ENCODE measurements at places on chromosomes 13 and 19.

GRCh38 chr13:72960541-72960940 lies 98.3 kb upstream of the KLF5 start:
- no peaks in the 10 kb centered on the region for H3K27me3 ChIP-seq
- H3K4me3 ChIP-seq = no peak overlapping the region
- H3K36me3 ChIP-seq = no peaks in the 10 kb centered on the region
- no peak overlapping the region for H3K27ac ChIP-seq
- no peak for DNase-seq

- no peak overlapping the region for H3K27ac ChIP-seq
- no peak for DNase-seq
- peaks cover 8% of the 10 kb centered on the region for H3K4me1 ChIP-seq
- H3K36me3 ChIP-seq = no peaks in the 10 kb centered on the region
- H3K27me3 ChIP-seq = no peaks in the 10 kb centered on the region
Observed at GRCh38 chr19:17294051-17294891, 9.0 kb downstream of the ABHD8 start.

- no peaks in the 10 kb centered on the region for H3K4me1 ChIP-seq
- H3K27me3 ChIP-seq = no peaks in the 10 kb centered on the region
- H3K36me3 ChIP-seq = no peaks in the 10 kb centered on the region
- DNase-seq = no peak
Observed at GRCh38 chr13:33072282-33072681, 56.1 kb downstream of the KL start.

DNA sequence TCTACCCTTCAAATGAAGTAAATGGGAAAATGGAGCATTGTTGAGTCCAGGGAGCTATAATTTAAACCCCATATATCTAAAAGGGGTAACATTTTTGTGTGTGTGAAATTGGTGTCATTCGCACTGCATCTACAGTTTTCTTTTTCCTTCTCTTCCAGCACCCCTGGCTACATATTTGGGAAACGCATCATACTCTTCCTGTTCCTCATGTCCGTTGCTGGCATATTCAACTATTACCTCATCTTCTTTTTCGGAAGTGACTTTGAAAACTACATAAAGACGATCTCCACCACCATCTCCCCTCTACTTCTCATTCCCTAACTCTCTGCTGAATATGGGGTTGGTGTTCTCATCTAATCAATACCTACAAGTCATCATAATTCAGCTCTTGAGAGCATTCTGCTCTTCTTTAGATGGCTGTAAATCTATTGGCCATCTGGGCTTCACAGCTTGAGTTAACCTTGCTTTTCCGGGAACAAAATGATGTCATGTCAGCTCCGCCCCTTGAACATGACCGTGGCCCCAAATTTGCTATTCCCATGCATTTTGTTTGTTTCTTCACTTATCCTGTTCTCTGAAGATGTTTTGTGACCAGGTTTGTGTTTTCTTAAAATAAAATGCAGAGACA lies 28.6 kb downstream of the ALOX5AP start:
- H3K4me1 ChIP-seq = no peaks in the 10 kb centered on the region
- no peak for DNase-seq
- H3K27ac ChIP-seq = no peak overlapping the region
- H3K36me3 ChIP-seq = no peaks in the 10 kb centered on the region
- no peaks in the 10 kb centered on the region for H3K27me3 ChIP-seq

DNA sequence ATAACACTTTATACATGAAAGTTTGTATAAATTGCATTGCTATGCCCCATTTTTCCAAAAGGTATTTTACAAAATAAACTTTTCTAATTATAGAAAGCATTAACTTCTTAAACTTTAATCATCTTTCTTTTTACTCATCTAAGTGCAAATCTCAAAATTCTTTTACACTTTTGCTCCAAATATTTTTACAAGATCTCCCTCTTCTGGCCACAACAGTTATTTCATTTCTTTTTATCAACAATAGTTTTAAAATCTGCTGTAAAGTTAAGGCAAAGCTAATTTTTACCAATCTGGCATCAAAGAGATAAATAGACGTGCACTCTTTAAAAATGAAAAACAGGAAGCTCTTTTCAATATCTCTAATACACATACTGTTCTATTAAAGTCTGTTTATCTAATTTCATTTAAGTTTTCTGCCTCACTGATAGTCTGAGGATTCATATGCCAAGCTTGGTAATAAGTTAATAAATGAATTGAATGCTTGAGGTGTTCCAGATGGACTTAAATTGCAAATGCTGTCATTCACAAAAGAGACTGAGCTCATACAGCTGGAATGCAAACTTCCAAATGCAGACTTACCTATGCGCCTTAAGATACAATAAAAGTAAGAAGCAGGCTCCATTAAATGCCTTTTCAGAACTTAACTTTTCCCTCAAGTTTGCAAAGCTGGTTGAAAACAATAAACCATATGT lies 583.0 kb upstream of the ATXN8OS start:
- no peaks in the 10 kb centered on the region for H3K27me3 ChIP-seq
- no peak overlapping the region for H3K4me3 ChIP-seq
- DNase-seq = no peak
- H3K4me1 ChIP-seq = no peaks in the 10 kb centered on the region
- H3K36me3 ChIP-seq = no peaks in the 10 kb centered on the region

GRCh38 chr19:7618771-7619510 lies 10.4 kb downstream of the XAB2 start:
- no peak overlapping the region for H3K4me3 ChIP-seq
- H3K27ac ChIP-seq = peak overlapping the region; percentile 78
- DNase-seq = no peak
- H3K4me1 ChIP-seq = peaks cover 26% of the 10 kb centered on the region
- H3K36me3 ChIP-seq = peaks cover 97% of the 10 kb centered on the region

GRCh38 chr19:55386493-55386971 lies 800 bp downstream of the RPL28 start:
- no peaks in the 10 kb centered on the region for H3K27me3 ChIP-seq
- H3K27ac ChIP-seq = peak overlapping the region; percentile 92
- H3K36me3 ChIP-seq = peaks cover 6% of the 10 kb centered on the region
- peak overlapping the region; percentile 97 for H3K4me3 ChIP-seq
- H3K4me1 ChIP-seq = peaks cover 34% of the 10 kb centered on the region

DNA sequence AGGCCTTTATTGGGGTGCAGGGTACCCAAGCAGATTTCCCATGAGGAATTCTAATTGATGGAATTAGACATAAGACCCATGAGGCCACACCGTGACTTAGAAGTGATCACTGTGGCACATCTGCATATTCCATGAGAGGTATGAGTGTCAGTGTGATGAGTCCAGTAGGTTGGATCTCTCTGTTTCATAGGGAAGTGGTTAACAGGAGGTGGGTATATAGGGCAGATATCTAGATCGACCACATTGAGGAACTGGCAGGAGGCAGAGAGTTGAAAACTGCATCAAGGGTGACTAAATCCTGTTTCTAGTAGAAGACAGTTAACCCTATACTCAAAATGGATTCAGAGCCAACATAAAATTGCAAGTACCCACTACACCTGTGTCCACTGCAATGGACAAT lies 68.6 kb upstream of the MIR17HG start:
- DNase-seq = no peak
- no peak overlapping the region for H3K4me3 ChIP-seq
- no peaks in the 10 kb centered on the region for H3K36me3 ChIP-seq
- H3K27ac ChIP-seq = no peak overlapping the region
- H3K27me3 ChIP-seq = no peaks in the 10 kb centered on the region
- no peaks in the 10 kb centered on the region for H3K4me1 ChIP-seq

DNA sequence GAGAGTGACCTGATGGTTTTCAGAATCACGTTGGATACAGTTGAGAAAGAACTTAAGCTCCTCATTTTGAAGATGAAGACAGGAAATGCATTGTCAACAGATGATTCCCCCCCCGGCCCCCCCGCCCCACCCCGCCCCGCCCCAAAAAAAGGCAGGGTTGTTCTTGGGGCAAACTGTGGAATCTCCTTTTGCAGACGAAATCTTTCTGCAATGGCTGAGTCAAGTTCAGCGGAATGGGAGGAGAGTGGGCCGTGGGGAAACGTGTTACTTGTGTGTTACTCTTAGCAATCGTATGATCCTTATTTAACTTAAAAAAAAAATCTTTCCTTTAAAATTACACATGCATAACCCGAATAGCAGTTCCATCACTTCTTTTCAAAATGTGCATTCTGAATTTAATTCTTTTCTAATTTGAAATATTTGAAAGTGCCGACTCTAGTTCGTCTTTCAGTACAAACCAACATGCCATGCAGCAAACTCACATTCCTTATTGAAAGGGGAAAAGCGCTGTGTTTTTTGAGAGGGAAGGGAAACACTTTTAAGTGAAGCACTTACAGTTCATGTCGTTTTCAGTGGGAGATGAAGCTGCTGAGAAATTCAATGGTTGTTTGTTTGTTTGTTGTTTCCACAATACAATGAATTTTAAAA lies 348.5 kb upstream of the ARGLU1 start:
- H3K4me1 ChIP-seq = peaks cover 3% of the 10 kb centered on the region
- H3K27ac ChIP-seq = no peak overlapping the region
- no peak overlapping the region for H3K4me3 ChIP-seq
- H3K27me3 ChIP-seq = no peaks in the 10 kb centered on the region
- DNase-seq = no peak

- no peaks in the 10 kb centered on the region for H3K27me3 ChIP-seq
- no peaks in the 10 kb centered on the region for H3K36me3 ChIP-seq
- H3K4me1 ChIP-seq = peaks cover 24% of the 10 kb centered on the region
- no peak for DNase-seq
- H3K4me3 ChIP-seq = no peak overlapping the region
Observed at GRCh38 chr13:50428183-50428877, 413.1 kb downstream of the KCNRG start.

DNA sequence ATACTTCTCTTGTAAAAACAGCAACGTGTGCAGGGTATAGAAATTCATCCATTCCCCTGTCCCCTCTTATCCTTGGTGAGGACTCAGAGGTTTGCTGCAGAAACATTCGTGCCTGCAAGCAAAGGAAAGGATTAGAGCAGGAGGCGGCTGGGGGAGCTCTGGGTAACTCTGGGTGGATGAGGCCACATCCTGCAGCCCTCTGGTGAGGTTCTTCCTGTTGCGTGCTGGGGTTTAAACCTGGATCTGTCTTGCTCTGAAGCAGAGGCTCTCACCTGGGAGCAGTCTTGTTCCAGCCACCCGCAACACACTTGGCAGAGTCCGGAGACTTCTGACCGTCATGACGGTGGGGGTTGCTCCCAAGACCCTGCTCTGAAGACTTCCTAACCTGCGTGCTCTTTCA lies 69.2 kb downstream of the ATP11A start:
- no peaks in the 10 kb centered on the region for H3K4me1 ChIP-seq
- H3K36me3 ChIP-seq = no peaks in the 10 kb centered on the region
- no peaks in the 10 kb centered on the region for H3K27me3 ChIP-seq
- no peak overlapping the region for H3K4me3 ChIP-seq
- DNase-seq = no peak
- H3K27ac ChIP-seq = no peak overlapping the region

GRCh38 chr13:30739761-30740642 lies 4.7 kb downstream of the ALOX5AP start:
- peaks cover 23% of the 10 kb centered on the region for H3K4me1 ChIP-seq
- H3K36me3 ChIP-seq = no peaks in the 10 kb centered on the region
- no peak for DNase-seq
- peak overlapping the region; percentile 41 for H3K27ac ChIP-seq
- no peaks in the 10 kb centered on the region for H3K27me3 ChIP-seq
- H3K4me3 ChIP-seq = peak overlapping the region; percentile 5

GRCh38 chr19:55287361-55288079 lies 3.7 kb downstream of the BRSK1 start:
- H3K4me3 ChIP-seq = no peak overlapping the region
- H3K36me3 ChIP-seq = no peaks in the 10 kb centered on the region
- no peaks in the 10 kb centered on the region for H3K4me1 ChIP-seq
- H3K27me3 ChIP-seq = no peaks in the 10 kb centered on the region

DNA sequence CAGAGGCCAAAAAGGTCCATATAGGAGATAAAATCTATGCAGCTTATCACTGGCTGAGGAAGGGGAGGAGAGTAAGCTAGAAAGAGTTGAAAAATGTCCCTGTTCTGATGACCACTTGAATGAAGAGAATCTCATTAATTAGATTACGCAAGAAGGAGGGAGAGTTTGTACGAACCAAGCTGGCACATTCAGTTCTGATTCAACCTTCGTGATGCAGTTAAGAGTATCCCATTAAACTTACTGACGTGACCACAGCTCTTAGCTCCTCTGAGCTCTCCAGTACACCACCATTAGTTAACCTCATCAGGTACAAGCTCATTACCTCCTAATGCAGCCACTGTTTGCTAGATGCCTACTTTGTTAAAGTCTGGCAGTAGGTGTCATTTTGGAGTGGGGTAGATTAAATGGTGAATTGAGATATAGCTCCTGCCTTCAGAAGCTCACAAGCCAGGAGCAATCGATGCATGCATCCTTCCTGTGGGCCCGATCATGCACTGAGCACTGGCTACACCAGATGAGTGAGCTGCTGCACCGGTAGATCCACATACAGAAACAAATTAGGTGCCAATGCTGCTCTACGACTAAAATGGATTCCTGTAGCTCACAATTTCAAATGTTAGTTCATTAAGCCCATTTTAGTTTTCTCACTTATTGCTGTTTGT lies 458.3 kb downstream of the COG6 start:
- H3K4me3 ChIP-seq = no peak overlapping the region
- no peaks in the 10 kb centered on the region for H3K27me3 ChIP-seq
- DNase-seq = no peak
- H3K4me1 ChIP-seq = no peaks in the 10 kb centered on the region

DNA sequence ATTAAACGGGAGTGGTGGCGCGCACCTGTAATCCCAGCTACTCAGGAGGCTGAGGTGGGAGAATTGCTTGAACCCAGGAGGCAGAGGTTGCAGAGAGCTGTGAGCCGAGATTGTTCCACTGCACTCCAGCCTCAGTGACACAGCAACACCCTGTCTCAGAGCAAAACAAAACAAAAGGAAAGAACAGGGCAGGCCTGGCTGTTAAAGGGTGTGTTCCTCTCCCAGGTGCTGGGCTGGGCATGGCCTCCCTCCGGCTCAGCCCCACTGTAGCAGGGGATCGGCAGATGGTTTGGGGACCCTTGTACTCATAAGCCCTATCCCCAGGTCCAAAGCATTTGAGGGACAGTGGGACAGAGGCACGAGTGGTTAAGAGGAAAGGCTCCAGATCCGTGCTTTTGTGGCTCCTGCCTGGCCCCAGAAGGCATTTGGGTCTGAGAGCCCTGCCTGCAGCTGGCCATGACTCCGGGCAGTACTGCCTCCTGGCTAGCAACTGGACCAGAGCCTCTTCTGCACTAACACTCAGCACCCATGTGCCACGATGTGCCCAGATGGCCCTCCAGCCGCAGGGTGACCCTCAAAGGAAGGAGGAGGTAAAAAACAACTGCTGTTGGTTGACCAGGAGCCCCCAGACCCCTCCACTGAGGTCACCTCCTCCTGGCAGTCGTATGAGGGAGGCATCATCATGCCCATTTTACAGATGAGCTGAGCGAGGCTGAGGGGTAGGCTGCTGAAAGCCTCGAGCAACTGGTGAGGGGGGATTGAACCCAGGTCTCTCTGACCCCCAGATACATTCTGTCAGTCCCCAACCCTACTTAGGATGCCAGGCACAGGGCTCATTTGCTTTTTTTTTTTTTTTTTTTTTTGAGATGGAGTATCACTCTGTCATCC lies 10.0 kb downstream of the RFX1 start:
- peaks cover 8% of the 10 kb centered on the region for H3K4me1 ChIP-seq
- H3K4me3 ChIP-seq = no peak overlapping the region
- no peaks in the 10 kb centered on the region for H3K27me3 ChIP-seq
- peaks cover 67% of the 10 kb centered on the region for H3K36me3 ChIP-seq
- no peak for DNase-seq
- peak overlapping the region; percentile 5 for H3K27ac ChIP-seq

Data from esophagus squamous epithelium (tissue), 5 donors.